Ammon's horn (tissue), 1 donor: ENCODE measurements at places on chromosomes 1 and 21.

GRCh38 chr21:43624339-43624738 lies 34.9 kb downstream of the HSF2BP start:
- DNase-seq: no peak

GRCh38 chr1:159430985-159431384 lies 1.0 kb upstream of the OR10J4 start:
- peak; percentile 60 for DNase-seq

DNA sequence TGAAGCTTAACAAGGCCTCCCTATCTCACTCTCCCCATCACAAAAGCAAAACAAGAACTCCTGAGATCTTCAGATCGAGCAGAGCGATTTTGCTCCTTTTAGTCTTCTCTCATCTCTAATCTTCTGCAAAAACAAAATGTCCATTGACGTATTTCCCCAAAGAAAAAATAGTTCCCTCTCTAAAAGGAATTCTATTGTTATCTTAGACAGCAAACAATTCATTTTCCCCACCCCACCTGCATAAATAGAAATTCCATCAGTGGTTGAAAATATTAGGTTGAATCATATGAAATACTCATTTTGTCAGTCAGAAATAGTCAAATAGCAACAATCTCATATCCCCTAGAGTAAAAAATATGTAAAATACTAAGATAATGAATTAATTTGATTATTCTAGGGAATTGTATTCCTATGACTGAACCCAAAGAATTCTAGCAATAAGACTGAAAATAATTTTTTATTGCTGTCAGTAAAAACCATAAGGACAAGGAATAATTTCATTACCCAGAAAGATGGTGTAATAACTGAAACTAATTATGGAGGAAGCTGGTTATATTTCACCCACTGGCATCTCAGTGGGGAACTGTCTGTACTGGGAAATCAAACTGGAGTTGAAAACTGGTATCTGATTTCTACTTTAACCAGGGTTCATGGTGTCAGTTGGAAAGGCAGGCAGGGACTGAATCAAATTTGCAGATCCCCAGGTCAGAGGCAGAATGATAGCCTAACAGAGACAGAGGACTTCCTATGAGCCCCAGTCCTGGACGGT lies 51.3 kb downstream of the RHOU start:
- no peak for DNase-seq

- no peak for DNase-seq
Observed at GRCh38 chr1:226406401-226406881, 1.5 kb downstream of the PARP1 start.

- DNase-seq: no peak
Observed at GRCh38 chr1:184118046-184118445, 66.5 kb downstream of the TSEN15 start.

DNA sequence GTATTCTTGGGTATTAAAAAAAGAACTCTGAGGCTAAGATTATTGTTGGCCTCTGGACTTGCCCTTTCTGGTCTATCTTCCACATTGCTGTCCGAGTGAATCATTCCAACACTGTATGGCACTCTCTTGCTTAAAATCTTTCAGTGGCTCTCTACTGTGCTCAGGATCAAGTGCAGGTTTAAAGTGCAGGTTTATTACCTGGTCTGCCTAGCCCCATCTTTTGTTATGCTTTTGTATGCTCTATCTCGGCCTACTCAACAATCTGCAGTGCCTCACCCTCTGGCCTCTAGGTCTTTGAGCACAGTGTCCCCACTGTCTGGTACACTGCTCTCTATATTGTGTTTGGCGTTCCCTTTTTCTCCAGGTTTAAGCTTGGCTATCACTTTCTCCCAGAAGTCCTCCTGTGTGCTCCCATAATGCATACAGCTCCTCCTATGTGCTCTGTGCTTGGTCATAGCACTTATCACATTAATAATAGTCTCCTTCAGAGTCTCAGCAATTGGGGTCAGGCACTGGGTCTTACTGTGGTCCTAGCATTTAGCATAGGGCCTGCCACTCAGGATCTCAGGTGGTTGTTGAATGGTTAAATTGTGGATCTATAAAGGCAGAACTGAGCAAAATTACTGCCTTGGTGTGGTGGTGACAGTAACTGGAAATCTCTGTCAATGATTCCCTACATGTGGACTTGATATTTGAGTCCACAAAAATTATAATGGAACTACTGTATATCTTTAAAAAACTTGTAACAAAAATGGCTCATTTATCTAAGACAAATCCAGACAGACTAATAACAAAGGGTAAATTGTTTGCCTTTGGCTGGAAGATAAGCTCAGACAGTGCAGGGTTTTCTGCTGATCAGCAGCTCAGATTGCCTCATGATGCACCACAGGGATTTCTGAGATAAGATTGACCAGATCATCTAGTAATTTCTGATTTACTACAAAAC lies 10.6 kb upstream of the LDLRAD1 start:
- peak; percentile 67 for DNase-seq

GRCh38 chr1:18144916-18145647 lies 37.5 kb downstream of the IGSF21 start:
- DNase-seq: no peak

DNA sequence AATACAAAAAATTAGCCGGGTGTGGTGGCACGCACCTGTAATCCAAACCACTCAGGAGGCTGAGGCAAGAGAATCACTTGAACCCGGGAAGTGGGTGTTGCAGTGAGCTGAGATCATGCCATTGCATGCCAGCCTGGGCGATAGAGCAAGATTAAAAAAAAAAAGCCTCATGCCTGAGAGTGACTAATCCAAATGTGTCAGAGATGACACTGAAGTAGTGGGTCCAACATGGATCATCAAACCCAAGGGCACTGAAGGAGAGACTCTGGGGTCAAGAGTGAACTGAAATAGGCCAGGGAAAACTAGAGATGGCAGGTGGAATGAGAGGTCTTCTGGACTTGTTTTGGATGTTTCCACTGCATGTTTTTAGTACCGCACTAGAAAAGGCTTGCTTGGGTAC lies 10.2 kb upstream of the CACHD1 start:
- DNase-seq: no peak

- no peak for DNase-seq
Observed at GRCh38 chr21:33031152-33031911, 5.6 kb downstream of the OLIG2 start.

GRCh38 chr1:117620440-117620839 lies 14.6 kb downstream of the TENT5C start:
- no peak for DNase-seq

DNA sequence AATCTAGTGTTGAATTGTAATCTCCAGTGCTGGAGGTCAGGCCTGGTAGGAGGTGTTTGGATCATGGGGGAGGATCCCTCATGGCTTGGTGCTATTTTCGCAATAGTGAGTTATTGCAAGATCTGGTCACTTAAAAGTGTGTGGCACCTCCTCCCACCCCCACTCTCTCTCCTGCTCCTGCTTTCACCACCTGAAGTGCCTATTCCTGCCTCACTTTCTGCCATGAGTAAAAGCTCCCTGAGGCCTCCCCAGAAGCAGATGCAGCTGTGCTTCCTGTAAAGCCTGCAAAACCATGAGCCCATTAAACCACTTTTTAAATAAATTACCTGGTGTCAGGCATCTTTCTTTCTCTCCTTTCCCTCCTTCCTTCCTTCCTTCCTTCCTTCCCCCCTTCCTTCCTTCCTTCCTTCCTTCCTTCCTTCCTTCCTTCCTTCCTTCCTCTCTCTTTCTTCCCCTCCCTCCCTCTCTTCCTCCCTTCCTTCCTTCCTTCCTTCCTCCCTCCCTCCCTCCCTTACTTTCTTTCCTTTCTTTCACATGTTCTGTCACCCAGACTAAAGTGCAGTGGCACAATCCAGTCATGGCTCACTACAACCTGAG lies 172.4 kb downstream of the C1orf21 start:
- no peak for DNase-seq

- DNase-seq: no peak
Observed at GRCh38 chr1:41466146-41466545, 18.3 kb downstream of the EDN2 start.

DNA sequence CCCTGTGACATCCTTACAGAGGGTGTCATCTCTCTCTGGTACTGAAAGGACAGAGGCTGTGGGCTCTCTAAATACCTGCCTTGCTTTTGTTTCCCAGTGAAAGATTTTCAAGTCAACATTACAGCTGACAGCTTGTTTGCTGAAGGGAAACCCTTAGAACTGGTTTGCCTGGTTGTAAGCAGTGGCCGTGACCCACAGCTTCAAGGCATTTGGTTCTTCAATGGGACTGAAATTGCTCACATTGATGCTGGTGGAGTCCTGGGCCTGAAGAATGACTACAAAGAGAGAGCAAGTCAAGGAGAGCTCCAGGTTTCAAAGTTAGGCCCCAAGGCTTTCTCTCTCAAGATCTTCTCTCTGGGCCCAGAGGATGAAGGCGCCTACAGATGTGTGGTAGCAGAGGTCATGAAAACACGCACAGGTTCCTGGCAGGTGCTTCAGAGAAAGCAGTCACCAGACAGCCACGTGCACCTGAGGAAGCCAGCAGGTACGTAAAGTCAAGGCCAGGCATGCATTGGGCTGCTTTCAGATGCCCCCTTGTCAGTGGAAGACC lies 11.8 kb downstream of the CD101 start:
- no peak for DNase-seq
